ENCODE measurements at places on chromosomes 16 and 17. TPM values are rescaled to one million over a fixed set of nuclear protein-coding genes. Genes with fewer than 3 reads are reported as not detected.
A peak's percentile ranks its signal among the peaks of the same experiment; 100 is the strongest.

DNA sequence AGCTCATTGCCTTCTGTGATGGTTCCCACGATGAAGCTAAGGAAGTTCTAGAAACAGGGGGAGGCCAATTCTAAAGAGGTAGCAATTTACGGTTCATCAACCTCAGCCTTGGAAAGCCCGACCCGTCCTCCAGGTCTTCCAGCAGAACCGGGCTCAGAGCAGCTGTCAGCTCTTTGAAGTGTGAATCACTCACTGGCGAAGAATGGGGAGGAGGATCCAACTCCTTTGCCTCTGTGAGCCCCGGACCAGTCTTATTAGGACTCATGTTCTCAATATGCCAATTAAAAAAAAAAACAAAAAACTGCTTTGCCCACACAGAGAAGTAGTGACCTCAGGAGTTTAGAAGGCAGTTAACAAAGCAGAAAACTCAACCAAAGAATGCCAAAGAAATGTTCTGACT is 31.4 kb downstream of the STX8 start:
- H3K4me1 ChIP-seq: no peaks in the 10 kb centered on the region
- no peak overlapping the region for H3K27ac ChIP-seq
- no peak overlapping the region for H3K4me3 ChIP-seq
- no peaks in the 10 kb centered on the region for H3K27me3 ChIP-seq
- H3K36me3 ChIP-seq: no peaks in the 10 kb centered on the region
- no peak for DNase-seq

GRCh38 chr17:67025216-67025792 is 19.1 kb upstream of the CACNG1 start:
- no peaks in the 10 kb centered on the region for H3K27me3 ChIP-seq
- no peak overlapping the region for H3K4me3 ChIP-seq
- DNase-seq: no peak
- H3K27ac ChIP-seq: no peak overlapping the region
- no peaks in the 10 kb centered on the region for H3K4me1 ChIP-seq

GRCh38 chr16:79764415-79765110 is 164.0 kb upstream of the MAF start:
- no peak overlapping the region for H3K4me3 ChIP-seq
- H3K36me3 ChIP-seq: no peaks in the 10 kb centered on the region
- no peak overlapping the region for H3K27ac ChIP-seq

DNA sequence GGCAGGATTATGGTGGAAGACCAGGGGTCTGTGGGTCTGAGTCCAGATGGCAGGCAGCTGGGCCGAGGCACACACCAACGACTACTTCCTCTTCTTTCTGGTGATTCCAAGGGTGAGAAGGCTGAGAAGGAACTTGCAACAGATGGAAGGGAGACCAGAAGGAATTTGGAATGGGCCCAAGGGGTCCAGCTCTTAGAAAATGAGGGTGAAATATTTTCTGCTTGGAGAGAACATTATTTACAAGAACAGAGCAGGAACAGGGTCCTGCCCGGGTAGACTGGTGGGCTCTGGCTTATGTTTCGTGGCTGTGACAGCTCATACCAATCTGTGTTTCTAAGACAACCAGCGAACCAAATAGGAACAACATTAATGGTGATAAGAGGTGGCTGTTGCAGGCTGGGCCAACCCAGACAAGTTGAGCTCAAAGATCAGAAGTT is 36.6 kb downstream of the CCDC42 start:
- H3K4me3 ChIP-seq: no peak overlapping the region
- DNase-seq: no peak
- no peak overlapping the region for H3K27ac ChIP-seq
- no peaks in the 10 kb centered on the region for H3K27me3 ChIP-seq
- no peaks in the 10 kb centered on the region for H3K4me1 ChIP-seq

- no peak overlapping the region for H3K4me3 ChIP-seq
- peaks cover 29% of the 10 kb centered on the region for H3K4me1 ChIP-seq
- no peaks in the 10 kb centered on the region for H3K36me3 ChIP-seq
- H3K27me3 ChIP-seq: no peaks in the 10 kb centered on the region
- DNase-seq: no peak
Measured at GRCh38 chr17:35807371-35808144, 1.7 kb upstream of the TAF15 start.

GRCh38 chr17:83080858-83081683 is 1.7 kb downstream of the METRNL start:
- H3K4me3 ChIP-seq: peak overlapping the region; percentile 80
- DNase-seq: no peak
- H3K27me3 ChIP-seq: no peaks in the 10 kb centered on the region
- peak overlapping the region; percentile 91 for H3K27ac ChIP-seq
- peaks cover 14% of the 10 kb centered on the region for H3K36me3 ChIP-seq
- H3K4me1 ChIP-seq: no peaks in the 10 kb centered on the region

GRCh38 chr17:75078284-75079022 is 9.3 kb upstream of the SLC16A5 start:
- no peaks in the 10 kb centered on the region for H3K27me3 ChIP-seq
- H3K4me1 ChIP-seq: peaks cover 39% of the 10 kb centered on the region
- DNase-seq: no peak
- H3K27ac ChIP-seq: peak overlapping the region; percentile 97

- no peaks in the 10 kb centered on the region for H3K27me3 ChIP-seq
- H3K4me3 ChIP-seq: no peak overlapping the region
- DNase-seq: no peak
- H3K27ac ChIP-seq: no peak overlapping the region
- H3K4me1 ChIP-seq: no peaks in the 10 kb centered on the region
Measured at GRCh38 chr17:44859701-44860100, 12.0 kb downstream of the HIGD1B start.

The SLC38A8 gene
- total RNA-seq: not detected

The C16orf86 gene
- 7.7 TPM for total RNA-seq

Measured in right atrium auricular region (tissue), 2 donors.